ENCODE measurements at places on chromosomes 1 and 21.

DNA sequence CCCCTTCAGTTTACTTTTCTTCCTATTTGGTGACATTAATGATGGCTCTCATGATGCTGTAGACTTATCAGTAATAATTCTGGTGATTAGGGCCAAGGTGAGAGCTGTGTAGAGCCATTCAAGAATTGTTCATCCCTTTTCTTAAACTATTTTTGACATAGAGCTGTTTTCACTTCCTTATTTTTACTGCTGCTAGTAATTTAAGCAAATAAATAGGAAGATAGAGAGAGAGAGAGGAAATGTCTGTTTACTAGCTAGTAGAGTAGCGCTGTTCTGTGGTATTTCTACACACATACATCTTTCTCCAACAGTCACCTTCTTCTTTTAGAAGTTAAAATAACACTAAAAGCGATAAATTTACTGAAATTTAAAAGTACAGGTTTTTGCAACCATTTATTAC, 678.0 kb upstream of the ZP4 start:
- no peak for DNase-seq

DNA sequence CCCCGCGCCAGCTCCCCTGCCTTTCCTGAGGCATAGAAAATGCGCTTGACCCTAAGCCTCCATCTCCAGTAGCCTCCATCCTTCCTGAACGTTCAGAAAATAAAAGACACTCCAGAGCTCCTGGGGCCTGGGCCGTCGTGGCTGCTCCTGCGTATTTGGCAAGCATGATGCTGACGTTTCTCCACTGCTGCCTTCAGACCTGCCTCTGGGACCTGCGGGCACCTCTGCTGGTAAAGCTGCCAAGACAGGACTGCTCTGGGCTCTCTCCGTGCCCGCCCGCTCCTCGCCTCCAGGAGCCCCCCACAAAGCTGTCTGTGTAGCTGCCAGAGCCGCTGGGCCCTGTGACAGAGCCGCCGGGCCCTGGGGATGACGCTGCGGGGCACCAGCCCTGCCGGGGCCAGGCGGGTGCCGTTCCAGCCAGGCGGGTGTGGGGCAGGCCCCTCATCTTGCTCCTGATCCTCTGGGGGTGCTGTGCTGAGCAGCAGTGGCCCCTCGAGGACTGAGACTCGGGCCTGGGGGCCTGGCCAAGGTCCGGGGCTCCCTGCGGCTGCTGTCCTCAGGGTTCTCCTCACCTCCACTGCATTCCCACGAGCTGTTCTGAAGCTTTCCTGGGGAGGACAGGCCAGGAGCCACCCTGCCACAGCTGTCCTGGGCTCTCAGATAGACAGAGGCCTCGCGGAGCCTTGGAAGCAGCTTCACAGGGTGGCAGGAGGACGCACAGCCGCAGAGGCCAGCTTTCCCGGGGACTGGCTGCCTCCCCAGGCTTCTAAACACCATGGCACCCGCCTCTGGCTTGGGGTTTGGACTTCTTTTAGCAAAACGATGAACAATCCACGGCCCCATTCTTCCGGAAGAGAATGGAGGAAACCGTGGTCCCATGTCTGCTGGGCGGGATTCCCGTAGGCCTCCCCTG, 48.1 kb downstream of the MORN1 start:
- DNase-seq, result no peak

GRCh38 chr1:205950280-205950679, 7.0 kb upstream of the SLC26A9 start:
- DNase-seq, result no peak

GRCh38 chr1:116751146-116751545, 3.1 kb upstream of the CD2 start:
- peak; percentile 56 for DNase-seq

- no peak for DNase-seq
Observed at GRCh38 chr21:39938086-39938625, 70.9 kb downstream of the PCP4 start.

DNA sequence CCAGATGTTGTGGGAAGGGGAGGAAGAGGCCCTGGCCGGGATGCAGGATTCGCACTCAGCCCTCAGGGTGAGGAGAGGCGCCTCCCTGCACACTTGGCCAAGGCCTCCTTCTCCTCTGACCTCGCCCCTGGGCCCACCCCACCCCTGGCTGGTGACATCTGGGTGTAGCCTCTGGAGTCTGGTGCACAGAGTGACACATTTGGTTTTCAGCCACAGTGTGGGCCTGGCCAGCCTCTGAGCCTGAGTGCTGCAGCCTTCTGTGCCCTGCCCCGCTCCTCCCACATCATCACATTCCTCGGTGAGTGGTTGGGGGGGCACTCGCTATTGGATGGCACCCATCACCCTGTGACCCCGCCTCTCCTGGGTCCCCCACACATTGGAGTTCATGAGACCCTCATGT, 45.8 kb downstream of the PRDM16 start:
- DNase-seq, result no peak

DNA sequence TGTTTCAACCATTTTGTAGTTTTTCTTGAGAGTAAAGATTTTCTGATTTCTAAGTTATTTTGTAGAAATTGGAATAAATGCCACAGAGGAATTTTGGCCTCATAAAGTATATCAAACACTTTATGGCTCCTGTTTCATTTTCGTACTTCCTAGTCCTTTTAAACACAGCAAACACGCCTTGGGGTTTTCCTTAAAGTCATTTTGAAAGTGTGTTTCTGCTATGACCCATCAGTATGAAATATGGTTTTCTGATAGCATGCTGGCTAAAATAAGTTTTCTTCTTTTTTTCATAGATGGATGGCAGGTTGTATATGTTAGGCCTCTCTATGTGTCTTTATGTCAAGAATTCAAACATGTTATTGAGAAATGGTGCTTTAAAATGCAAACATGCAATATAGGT, 940.1 kb upstream of the TMPRSS15 start:
- DNase-seq, result peak; percentile 16

All from activated CD4-positive, alpha-beta T cell treated with anti-CD3 and anti-CD28 coated beads, Interleukin-2, Interleukin-6, amounts not matched to agents 100 ng/mL and 50 ng/mL, durations not matched to agents 16 hours and 8 hours (primary cell).